ENCODE measurements at places on chromosomes 2 and 18. TPM values are rescaled to one million over a fixed set of nuclear protein-coding genes. Genes with fewer than 3 reads are reported as not detected.

Gene NEU4
- total RNA-seq: not detected

- no peak overlapping the region for H3K27ac ChIP-seq
- no peak overlapping the region for H3K4me3 ChIP-seq
- H3K4me1 ChIP-seq: peaks cover 12% of the 10 kb centered on the region
- DNase-seq: no peak
These were observed 58.6 kb downstream of the ODC1 start for GRCh38 chr2:10389573-10389972.

DNA sequence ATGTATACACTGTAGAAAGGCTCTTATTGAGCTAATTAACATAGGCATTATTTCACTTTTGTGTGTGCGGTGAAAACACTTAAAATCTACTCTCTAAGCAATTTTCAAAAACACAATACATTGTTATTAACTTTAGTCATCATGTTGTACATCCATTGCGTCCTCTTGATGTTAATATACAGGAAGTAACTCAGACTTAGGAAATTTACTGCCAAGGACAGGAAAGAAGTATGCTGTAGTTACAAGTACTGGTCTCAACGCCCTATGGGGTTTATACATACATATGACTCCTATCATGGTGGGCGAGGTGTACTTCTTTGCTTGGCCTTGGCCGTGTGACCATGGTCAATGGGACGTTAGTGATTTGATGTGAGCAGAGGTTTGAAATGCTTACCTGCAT, 15.5 kb downstream of the SCTR start:
- DNase-seq: no peak
- no peaks in the 10 kb centered on the region for H3K36me3 ChIP-seq
- no peak overlapping the region for H3K4me3 ChIP-seq

DNA sequence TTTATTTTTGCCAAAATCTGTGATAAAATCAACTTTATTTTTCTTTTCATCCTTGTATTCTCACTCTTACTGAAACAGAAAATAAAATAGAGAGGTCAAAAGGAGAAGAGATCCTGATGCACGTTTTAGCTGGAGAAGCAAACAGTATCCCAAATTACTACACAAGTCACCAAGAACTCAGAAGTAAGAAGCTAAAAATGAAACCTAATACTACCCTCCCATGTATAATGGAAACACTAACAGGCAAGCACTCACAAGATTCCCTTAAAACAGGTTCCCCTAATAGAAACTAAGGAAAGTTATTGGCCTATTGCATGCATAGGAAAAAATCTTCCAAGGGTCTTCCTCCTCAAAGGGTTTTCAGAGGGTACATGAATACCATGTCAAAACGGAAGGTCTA, 927.0 kb downstream of the ERBB4 start:
- DNase-seq: no peak
- H3K27me3 ChIP-seq: no peaks in the 10 kb centered on the region
- no peak overlapping the region for H3K27ac ChIP-seq
- no peaks in the 10 kb centered on the region for H3K4me1 ChIP-seq
- no peaks in the 10 kb centered on the region for H3K36me3 ChIP-seq
- no peak overlapping the region for H3K4me3 ChIP-seq

- no peak for DNase-seq
- no peaks in the 10 kb centered on the region for H3K36me3 ChIP-seq
- H3K27ac ChIP-seq: no peak overlapping the region
- no peaks in the 10 kb centered on the region for H3K4me1 ChIP-seq
- H3K4me3 ChIP-seq: no peak overlapping the region
- no peaks in the 10 kb centered on the region for H3K27me3 ChIP-seq
These were observed 22.4 kb downstream of the TEX51 start for GRCh38 chr2:126921066-126921465.

- no peak overlapping the region for H3K4me3 ChIP-seq
- DNase-seq: no peak
- no peaks in the 10 kb centered on the region for H3K27me3 ChIP-seq
- no peaks in the 10 kb centered on the region for H3K4me1 ChIP-seq
- no peak overlapping the region for H3K27ac ChIP-seq
These were observed 439.2 kb downstream of the SETBP1 start for GRCh38 chr18:45119876-45120275.
